ENCODE measurements at places on chromosomes 3 and 15. TPM values are rescaled to one million over a fixed set of nuclear protein-coding genes. Genes with fewer than 3 reads are reported as not detected.

PLA2G4E gene
- polyA plus RNA-seq = not detected

IMP3 gene
- 249 TPM for polyA plus RNA-seq

UTS2B gene
- polyA plus RNA-seq = 4.2 TPM

CSPG4 gene
- polyA plus RNA-seq = not detected

RTP1 gene
- not detected for polyA plus RNA-seq

GOLGA8S gene
- polyA plus RNA-seq = not detected

SLC35G2 gene
- 0.31 TPM for polyA plus RNA-seq

WDR76 gene
- 6.8 TPM for polyA plus RNA-seq

ATP11B gene
- 24.0 TPM for polyA plus RNA-seq

BDH1 gene
- polyA plus RNA-seq = 19.0 TPM

INSYN1 gene
- polyA plus RNA-seq = not detected

UQCRC1 gene
- 147 TPM for polyA plus RNA-seq

RASL12 gene
- polyA plus RNA-seq = not detected

DNAJC17 gene
- polyA plus RNA-seq = 34.0 TPM

SLC6A1 gene
- polyA plus RNA-seq = not detected

MYRIP gene
- 0.11 TPM for polyA plus RNA-seq

PARP15 gene
- polyA plus RNA-seq = 16.6 TPM

KCNH8 gene
- 1.9 TPM for polyA plus RNA-seq

RPL29 gene
- polyA plus RNA-seq = 1,567 TPM

CCR8 gene
- polyA plus RNA-seq = not detected

ELL3 gene
- polyA plus RNA-seq = 9.3 TPM

OR5K2 gene
- polyA plus RNA-seq = not detected

CASR gene
- not detected for polyA plus RNA-seq

FBXW12 gene
- not detected for polyA plus RNA-seq

ESYT3 gene
- 0.05 TPM for polyA plus RNA-seq

CCDC9B gene
- polyA plus RNA-seq = 0.11 TPM

SQOR gene
- polyA plus RNA-seq = 62.6 TPM

GOLGA8R gene
- 0.06 TPM for polyA plus RNA-seq

SCAANT1 gene
- polyA plus RNA-seq = not detected

MPI gene
- polyA plus RNA-seq = 43.0 TPM

AQP9 gene
- not detected for polyA plus RNA-seq

GATM gene
- polyA plus RNA-seq = 17.8 TPM

MYO5C gene
- 0.88 TPM for polyA plus RNA-seq

CLEC3B gene
- polyA plus RNA-seq = not detected

TUSC7 gene
- polyA plus RNA-seq = not detected

ATRIP gene
- 13.9 TPM for polyA plus RNA-seq

All from IgD-negative memory B cell (primary cell).